NCI-H2081 (cell line): ENCODE measurements at places on chromosomes 11 and 22.

- no peak for DNase-seq
Observed at GRCh38 chr11:27013781-27014361, 20.0 kb downstream of the FIBIN start.

- DNase-seq: no peak
Observed at GRCh38 chr22:30910358-30910757, 58.2 kb downstream of the MORC2 start.

GRCh38 chr11:130765951-130766649, 150.2 kb downstream of the SNX19 start:
- no peak for DNase-seq

DNA sequence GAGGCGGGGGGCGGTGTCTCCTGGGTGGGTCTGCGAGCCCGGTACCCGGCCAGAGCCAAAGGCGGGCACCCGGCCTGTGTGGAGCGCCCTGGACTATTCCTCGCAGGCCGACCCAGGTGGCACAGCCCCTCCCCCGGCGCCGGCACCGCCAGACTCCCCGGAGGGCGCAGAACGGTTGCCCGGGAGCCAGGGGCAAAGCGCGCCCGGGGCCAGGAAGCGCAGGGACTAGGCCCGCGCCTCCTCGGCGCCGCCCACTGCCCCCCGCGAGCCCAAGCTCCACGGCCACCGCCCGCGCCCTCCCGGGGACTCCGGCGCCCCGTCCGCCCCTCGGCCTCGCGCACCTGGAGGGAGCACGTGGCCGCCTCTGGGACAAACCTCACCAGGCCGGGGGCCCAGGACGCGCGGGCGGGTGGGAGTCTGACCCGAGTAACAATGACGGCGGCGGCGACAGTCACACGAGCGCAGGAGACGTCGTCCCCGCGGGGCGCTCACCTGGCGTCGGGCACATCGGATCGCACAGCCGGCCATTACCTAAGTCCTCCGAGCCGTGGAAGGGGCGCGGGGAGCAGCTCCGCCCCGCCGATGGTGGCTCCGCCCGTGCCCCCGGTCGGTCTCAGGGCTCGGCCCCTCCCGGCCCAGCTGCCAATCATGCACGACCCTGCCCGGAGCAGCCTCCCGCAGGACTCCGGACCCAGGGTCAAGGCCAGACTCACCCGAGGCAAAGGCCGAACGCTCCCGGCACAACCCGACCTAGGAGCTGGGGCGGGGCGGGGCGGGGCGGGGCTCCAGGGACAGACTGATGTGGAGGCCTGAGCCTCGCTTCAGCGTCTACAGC, 7.4 kb downstream of the PLXNB2 start:
- no peak for DNase-seq
